ENCODE measurements at places on chromosomes 1 and 21.

DNA sequence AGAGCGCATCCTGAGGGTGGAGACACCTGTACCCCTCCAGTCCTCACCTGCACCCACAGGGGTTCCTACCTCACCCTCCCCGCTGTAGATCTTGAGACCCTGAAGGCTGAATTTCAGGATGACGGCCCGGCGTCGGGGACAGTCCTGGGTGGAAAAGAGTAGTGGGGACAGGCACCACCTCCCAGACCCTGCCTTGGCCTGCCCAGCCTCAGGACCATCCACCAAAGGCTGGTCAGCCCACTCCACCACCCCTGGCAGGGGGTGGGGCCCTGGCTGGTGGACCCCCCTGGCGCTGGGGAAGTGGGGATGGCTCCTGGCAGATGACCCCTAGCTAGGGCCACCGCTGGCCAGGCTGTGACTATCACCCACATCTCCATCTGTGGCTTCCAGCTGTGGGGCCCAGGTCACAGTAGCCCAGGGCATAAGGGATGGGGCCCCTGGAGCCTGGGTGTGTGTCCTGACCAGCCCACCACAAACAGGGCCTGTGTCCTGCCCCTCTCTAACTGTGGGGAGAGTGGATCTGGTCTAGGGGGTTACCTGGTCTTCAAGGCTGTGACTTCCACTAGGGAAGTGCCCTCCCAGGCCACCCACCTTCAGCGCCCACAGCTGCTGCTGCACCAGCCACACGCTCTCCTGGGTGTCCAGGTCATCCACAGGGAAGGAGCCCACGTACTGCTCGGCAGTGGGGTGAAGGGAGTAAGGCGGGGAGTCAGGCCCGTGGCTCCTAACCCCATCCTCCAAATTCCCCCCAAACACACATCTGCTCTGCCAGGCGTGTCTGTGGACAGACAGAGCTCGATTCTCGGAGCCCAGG lies 5.4 kb downstream of the SH2D5 start:
- no peaks in the 10 kb centered on the region for H3K4me1 ChIP-seq
- no peak for DNase-seq
- H3K27me3 ChIP-seq: peaks cover 17% of the 10 kb centered on the region

GRCh38 chr1:78143152-78143551 lies 97.4 kb downstream of the GIPC2 start:
- H3K27ac ChIP-seq: no peak overlapping the region
- 0 out of 2 replicates have a peak overlapping the region, but pooled peaks have one; percentile 11 for H3K4me3 ChIP-seq
- H3K4me1 ChIP-seq: peaks cover 17% of the 10 kb centered on the region
- peak; percentile 5 for DNase-seq
- no peaks in the 10 kb centered on the region for H3K36me3 ChIP-seq
- H3K27me3 ChIP-seq: no peaks in the 10 kb centered on the region

DNA sequence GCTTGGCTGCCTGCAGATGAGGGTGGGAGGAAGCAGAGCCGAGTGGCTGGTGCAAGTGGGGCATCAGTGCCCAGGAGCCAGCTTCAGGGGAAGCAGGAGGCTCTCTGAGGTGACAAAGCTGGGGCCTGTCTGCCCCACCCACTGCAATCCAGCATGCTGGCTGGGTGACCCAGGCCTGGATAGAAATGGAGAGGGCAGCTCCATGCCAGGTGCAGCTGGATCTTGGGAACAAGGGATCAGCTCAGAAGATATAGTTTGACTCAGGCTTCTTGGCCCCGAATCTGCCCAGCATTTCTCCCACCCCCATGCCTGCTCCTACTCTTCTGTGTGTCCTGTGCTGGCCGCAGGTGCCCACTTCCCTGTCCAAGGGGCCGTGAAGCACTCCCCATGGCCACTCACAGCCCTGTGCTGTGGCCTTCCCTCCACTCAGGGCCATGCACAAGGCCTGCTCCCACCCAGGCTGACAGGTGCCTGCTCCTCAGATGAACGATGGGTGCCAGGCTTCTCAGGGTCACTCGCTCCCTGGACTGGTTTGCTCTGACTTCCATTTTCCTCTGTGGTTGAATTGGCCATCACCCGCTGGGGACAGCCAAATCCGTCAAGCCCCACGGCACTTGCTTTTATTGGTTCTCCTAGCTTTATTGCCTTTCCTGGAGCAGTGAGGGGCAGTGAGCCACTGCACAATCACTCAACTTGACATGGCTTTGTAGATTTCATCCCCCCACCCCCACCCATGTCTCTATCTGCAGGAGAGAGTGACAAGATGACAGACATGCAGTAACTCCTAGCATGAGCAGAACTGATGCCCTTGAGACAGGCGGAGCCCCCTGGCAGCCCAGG lies 174.8 kb upstream of the VAMP3 start:
- no peaks in the 10 kb centered on the region for H3K36me3 ChIP-seq
- DNase-seq: no peak
- no peaks in the 10 kb centered on the region for H3K4me1 ChIP-seq
- H3K4me3 ChIP-seq: no peak overlapping the region
- H3K27me3 ChIP-seq: 0 out of 2 replicates have a peak, but pooled peaks cover 6% of the 10 kb centered on the region
- no peak overlapping the region for H3K27ac ChIP-seq

DNA sequence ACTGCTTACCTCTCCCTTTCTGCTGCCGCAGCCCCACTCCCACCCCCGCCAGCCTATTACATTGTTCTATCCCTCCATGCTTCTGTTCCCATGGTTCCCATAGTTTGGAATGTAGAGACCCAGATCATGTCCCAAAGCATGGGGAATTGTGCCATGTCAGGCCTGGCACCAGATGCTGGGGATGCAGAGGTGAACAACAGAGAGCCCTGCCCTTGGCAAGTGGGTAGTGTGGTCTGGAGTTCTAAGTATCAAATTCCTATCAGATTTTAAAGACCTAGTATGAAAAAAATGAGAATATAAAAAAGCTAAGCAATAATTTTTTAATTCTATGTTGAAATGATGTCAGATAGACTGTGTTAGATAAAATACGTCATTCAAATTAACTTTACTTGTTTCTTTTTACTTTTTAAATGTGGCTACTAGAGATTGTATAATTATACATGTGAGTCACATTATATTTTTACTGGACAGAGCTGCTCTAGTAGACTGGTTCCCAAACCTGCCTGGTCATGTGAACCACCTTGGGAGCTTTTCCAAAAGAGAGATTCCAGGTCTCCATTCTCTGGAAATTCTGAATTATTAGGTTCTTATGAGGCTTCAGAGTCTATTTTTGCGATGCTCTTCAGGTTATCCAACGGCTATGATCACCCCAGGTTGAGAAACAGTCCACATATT lies 113.0 kb upstream of the DAB1 start:
- no peak overlapping the region for H3K4me3 ChIP-seq
- no peaks in the 10 kb centered on the region for H3K4me1 ChIP-seq
- no peak overlapping the region for H3K27ac ChIP-seq
- no peaks in the 10 kb centered on the region for H3K27me3 ChIP-seq
- no peaks in the 10 kb centered on the region for H3K36me3 ChIP-seq

DNA sequence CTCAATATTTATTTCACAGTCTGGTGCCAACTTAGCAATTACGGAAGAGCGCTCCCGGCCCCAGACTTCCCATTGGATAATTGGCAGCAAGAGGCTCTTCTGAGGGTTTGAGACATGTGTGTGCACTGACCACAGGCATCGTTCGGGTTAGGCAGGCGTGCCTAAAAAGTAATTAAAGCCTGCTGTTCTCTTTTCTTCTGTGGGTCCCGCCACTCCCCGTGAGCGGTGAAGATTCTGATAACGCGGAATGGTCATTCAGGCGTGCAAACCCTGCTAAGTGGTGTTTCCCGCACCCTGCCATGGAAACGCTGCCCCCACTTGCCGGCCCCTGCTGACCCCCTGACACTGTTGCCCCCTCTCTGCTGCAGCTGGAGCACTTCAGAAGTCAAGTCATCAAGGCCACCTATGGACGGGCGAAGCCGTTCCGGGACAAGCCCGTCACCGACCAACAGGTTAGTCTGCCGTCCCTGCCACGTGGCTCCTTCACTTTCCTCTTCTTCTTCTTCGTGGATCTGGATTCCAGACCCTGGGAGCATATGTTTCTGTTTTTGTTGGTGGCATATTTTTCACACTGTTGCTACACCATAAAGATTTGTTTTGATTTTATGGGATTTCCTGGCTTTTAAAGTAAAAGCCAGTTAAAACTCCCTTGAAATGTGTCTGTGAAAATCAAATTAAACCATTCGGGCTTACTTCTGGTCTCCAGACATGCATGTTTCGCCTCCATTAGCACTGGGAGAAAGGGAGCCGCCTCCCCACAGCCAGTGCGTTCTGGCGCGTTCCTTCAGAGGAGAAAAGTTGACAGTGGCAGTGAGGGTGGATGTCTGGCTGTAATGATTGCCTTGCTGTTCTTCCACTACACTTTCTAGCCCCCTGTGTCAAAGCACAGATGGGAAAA lies 79.9 kb downstream of the FHAD1 start:
- no peaks in the 10 kb centered on the region for H3K36me3 ChIP-seq
- H3K4me1 ChIP-seq: peaks cover 24% of the 10 kb centered on the region
- peak; percentile 85 for DNase-seq
- no peak overlapping the region for H3K27ac ChIP-seq
- H3K27me3 ChIP-seq: no peaks in the 10 kb centered on the region

GRCh38 chr1:95384567-95384966 lies 150.6 kb downstream of the RWDD3 start:
- no peak overlapping the region for H3K4me3 ChIP-seq
- peak; percentile 16 for DNase-seq
- no peaks in the 10 kb centered on the region for H3K4me1 ChIP-seq
- H3K27me3 ChIP-seq: no peaks in the 10 kb centered on the region
- no peak overlapping the region for H3K27ac ChIP-seq
- H3K36me3 ChIP-seq: no peaks in the 10 kb centered on the region

Data from GM23248 (cell line).